ENCODE measurements at places on chromosomes 7 and 10.

DNA sequence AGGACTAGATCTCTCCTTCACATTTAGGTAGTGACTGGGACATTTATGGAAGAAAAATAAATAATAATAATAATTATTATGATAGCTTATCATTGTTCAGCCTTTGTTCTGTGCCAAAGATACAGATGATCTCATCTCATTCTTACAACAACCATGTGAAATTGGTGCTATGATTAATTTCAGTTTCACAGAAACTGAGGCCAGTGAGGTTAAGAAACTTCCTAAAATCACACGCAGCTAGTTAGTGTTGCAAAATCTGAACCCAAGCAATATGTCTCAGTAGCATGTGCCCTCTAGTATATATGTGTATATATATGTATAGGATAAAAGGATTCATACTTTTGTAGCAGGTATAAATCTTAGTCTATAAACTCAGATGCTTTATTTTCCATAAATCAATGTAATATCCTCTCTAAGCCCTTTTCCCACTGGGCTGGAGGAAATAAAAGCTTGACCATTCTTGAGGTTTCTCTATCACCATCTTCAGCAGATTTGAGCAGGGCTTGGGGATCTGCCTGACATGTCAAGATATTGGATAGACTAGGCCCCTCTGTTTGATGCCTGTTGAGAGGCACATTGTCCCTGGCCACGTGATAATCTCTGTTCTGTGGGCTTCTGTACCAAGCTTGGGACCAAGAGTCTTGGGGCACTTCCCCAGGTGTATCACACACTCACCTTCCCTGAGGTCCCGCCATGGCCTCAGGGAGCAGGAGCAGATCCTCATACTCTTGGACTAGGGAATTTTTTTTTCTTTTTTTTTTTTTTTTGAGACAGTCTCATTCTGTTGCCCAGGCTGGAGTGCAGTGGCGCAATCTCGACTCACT, 172.6 kb upstream of the NRP1 start:
- no peak for DNase-seq

- DNase-seq: no peak
These were observed 203.7 kb downstream of the GRID1 start for GRCh38 chr10:86162696-86163400.

DNA sequence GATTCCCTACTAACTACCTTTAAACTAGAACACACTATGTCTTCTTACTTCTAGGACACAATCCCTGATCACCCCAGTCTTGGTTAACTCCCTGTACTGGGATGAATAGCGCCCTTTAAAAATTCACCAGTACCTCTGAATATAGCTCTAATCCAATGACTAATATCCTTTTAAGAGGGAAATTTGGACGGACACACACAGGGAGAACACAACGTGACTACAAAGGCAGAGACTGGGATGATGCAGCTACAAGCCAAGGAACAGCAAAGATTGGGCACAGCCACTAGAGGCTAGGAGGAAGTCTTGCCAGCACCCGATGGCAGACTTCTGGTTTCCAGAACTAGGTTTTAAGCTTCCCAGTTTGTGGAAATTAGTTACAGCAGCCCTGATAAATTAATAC, 81.4 kb downstream of the MALSU1 start:
- no peak for DNase-seq

- DNase-seq: no peak
These were observed 44.6 kb downstream of the HGF start for GRCh38 chr7:81725003-81725811.

GRCh38 chr7:35707422-35707821, 12.5 kb upstream of the HERPUD2 start:
- no peak for DNase-seq

GRCh38 chr10:24723788-24724380, at the start of gene ARHGAP21:
Gene ARHGAP21 (minus strand): TSS chr10:24723887. CDS start chr10:24721899, 1,988 bp downstream.
- DNase-seq: peak; percentile 69

DNA sequence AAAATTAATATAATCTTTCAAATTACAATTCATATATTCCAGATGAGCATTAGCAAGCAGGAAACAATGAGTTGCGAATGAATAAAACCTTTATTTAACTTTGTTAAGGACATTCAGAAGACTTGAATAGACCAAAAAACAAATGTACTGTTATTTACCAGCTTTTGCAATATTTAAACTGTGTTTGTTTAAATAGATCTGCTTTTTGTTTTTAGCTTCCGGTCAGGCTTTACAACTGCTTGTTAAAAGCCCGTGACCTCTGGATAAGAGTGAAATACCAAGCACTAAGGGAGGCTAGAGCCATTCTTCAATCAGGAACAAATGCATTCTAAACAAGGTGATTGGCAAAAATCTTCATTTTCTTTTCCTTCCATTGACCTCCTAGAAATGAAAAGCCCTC, 184.9 kb upstream of the GNAI1 start:
- DNase-seq: no peak

All from testis (tissue), 5 donors.